ENCODE measurements at places on chromosomes 11 and 22. TPM values are rescaled to one million over a fixed set of nuclear protein-coding genes. Genes with fewer than 3 reads are reported as not detected.

SHANK2 gene
- total RNA-seq = not detected

NOX4 gene
- total RNA-seq = not detected

XKR3 gene
- not detected for total RNA-seq

TUB gene
- 0.58 TPM for total RNA-seq

LDLRAD3 gene
- 0.10 TPM for total RNA-seq

GRCh38 chr22:46025225-46025972 lies 48.4 kb upstream of the WNT7B start:
- DNase-seq = no peak

GLB1L3 gene
- 8.6 TPM for total RNA-seq

RFPL2 gene
- 0.52 TPM for total RNA-seq

GRCh38 chr11:102761646-102762238 lies 18.7 kb downstream of the MMP10 start:
- DNase-seq = no peak

LRRC56 gene
- 1.6 TPM for total RNA-seq

- DNase-seq = no peak
Observed at GRCh38 chr11:93432247-93432646, 101.7 kb downstream of the DEUP1 start.

- DNase-seq = peak; percentile 30
Observed at GRCh38 chr22:50201191-50202129, 649 bp downstream of the SELENOO start.

- no peak for DNase-seq
Observed at GRCh38 chr11:79418241-79418640, 22.6 kb downstream of the TENM4 start.

DNA sequence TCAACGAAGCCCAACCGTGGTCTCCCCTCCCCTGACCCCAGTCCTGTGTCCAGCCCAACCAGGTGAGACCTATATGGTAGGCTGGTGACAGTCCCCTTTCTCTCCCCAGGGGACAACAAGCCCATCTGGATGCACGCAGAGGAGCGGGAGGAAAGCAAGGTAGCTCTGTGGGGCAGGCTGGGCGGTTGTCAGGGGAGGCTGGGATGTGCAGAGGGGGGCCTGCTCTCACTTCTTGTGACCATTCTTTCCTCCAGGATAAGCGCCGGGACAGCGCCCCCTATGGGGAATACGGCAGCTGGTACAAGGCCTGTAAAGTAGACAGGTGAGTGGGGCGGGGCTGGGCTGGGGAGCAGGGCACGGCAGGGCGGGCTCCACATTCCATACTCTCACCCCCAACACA lies 3.5 kb upstream of the RAB1B start:
- peak; percentile 59 for DNase-seq

- no peak for DNase-seq
Observed at GRCh38 chr11:95943546-95943945, 19.6 kb upstream of the MTMR2 start.

GRCh38 chr11:2318707-2319106 lies 16.9 kb downstream of the TSPAN32 start:
- no peak for DNase-seq

DNA sequence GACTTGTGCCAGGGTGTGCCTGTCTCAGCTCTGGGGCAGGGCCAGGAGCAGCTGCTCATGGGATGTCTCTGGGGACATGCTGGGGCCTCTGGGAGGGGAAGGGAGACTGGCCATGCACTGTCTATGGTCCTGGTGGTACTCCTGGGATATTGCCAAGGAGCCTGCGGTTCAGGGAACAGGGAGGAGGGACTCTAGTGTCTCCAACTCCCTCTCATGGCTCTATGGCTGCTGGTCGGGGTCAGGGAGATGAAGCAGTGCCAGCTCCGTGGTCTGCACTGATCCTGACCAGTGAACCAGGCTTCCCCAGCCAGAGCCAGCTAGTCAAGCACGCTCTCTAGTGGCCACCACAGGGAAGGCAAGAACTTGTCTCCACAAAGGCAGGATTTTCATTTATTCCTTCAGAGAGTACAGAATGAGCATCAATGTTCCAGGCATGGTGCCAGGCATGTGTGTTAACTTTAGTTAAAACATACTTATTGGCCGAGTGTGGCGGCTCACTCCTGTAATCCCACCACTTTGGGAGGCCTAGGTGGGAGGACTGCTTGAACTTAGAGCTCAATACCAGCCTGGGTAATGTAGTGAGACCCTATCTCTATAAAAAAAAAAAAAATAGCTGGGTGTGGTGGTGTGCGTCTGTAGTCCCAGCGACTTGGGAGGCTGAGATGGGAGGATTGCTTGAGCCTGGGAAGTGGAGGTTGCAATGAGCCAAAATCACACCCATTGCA lies 2.5 kb upstream of the BEST1 start:
- DNase-seq = peak; percentile 80

GRCh38 chr22:30301995-30302809 lies 12.9 kb upstream of the CASTOR1 start:
- DNase-seq = no peak

DNA sequence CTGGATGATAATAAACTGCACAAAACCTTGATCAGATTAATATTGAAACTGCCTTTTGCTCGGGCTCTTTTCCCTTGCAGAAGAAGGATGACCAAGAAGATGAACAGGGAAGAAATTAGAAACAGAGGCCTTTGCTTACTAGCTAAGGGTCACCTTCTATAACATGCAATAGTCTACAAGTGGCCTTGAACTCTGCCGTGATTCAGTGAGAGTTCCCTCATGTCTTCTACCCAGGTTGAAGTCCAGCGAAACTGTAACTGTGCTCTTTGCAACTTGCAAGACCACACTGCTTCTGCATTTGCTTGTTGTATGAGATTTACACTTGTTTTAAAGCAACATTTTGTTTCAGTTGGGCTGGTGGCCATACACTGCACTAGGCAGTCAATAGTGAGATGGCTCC lies 108.4 kb downstream of the IGLL1 start:
- no peak for DNase-seq

DNA sequence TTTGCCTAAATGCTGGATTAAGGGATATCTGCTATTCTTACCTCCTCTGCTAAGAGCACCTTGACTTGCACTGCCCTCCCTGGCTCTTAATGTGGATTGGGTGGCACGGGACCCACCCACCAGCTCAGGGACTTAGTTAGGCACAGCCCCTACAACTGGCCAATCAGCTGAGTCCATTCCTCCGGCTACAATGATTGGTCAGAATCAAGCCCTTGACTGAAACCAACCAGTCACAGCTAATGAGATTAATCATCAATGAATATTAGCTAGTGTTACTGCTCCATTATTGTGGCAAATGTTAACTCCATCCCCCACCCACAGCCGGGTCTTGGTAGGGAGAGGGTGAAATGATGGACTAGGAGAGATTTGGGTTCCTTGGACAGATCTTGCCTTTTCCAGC lies 328.0 kb downstream of the MN1 start:
- DNase-seq = no peak

USH1C gene
- not detected for total RNA-seq

GRCh38 chr11:88164320-88164719 lies 10.9 kb downstream of the RAB38 start:
- peak; percentile 11 for DNase-seq

NPTXR gene
- 1.9 TPM for total RNA-seq

- DNase-seq = no peak
Observed at GRCh38 chr11:65502555-65503367, 3.9 kb downstream of the MALAT1 start.

MOV10L1 gene
- not detected for total RNA-seq

DNA sequence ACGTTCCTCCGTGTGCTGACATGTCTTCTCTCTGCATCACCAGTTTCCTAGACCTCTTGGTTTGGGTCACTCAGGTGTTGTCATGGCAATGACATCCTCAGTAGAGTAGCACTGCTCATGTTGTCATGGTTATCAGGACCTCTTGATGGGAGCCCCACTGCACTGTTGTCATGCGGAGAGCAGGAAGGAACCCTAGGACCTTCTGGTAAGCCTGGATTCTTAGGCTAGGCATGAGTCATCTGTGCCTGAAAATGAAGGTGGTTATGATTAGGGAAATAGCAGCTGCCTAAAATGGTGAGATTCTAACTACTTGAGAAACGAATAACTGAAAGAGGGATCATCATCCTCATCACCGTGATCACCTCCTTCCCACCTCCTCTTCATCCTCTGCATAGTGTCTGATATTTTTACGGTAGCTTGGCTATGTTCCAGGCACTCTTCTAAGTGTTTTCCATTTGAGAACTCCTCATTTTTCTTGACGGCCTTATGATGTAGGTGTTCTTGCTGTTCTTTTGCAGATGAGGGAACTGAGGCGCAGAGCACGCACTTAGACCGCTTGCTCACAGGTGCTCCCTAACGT lies 858.4 kb downstream of the NTM start:
- no peak for DNase-seq

ATP6V1E1 gene
- 95.5 TPM for total RNA-seq

GRCh38 chr22:22709719-22710445 lies 65.5 kb downstream of the GGTLC2 start:
- no peak for DNase-seq

GRCh38 chr11:78277314-78277994 lies 88.7 kb downstream of the USP35 start:
- no peak for DNase-seq

UPB1 gene
- total RNA-seq = 0.19 TPM

OMP gene
- total RNA-seq = not detected

DNA sequence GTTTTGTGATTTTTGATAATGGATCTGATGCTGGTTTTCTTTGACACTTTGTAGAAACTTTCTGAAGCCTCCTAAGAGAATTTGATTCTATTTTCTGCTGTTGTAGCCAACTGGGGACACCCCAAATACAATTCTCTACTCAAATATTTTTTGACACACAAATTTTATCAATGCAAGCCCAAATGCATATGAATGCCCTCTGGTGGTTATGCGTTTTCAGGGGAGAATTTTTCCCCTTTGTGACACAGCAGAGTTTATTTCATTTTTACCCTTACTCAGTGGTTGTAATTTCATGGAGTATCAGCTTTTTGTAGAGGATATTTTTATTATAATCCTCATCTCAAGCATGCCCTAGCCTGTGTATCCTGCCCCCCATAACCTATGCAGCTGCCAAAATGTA lies 44.7 kb upstream of the MTMR2 start:
- no peak for DNase-seq

DNA sequence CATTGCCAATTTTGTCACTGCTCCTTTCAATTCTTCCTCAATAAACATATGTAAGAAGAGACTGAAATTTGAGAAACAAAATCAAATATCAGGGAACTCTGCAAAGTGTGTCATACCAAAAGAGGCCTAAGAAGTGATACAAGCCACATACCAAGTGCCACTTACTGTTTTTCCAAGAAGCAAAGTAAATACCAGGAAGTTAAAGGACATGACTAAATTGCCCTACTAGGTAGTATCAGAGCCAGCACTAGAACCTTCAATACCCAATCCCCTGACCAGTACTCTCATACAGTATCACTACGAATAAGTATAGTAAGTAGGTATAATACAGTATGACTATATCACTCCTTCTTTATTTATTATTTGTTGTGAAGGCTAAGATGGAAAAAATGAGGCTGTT lies 13.6 kb downstream of the MAML2 start:
- no peak for DNase-seq

GRCh38 chr11:112822478-112823274 lies 138.5 kb upstream of the NCAM1 start:
- DNase-seq = no peak

EXPH5 gene
- 1.8 TPM for total RNA-seq

SMDT1 gene
- total RNA-seq = 59.9 TPM

- no peak for DNase-seq
Observed at GRCh38 chr22:48538291-48538820, 1289.3 kb downstream of the BRD1 start.

GRCh38 chr11:64540428-64540825 lies 50.6 kb upstream of the SLC22A12 start:
- DNase-seq = no peak
